ENCODE measurements at places on chromosomes 6 and 20.

DNA sequence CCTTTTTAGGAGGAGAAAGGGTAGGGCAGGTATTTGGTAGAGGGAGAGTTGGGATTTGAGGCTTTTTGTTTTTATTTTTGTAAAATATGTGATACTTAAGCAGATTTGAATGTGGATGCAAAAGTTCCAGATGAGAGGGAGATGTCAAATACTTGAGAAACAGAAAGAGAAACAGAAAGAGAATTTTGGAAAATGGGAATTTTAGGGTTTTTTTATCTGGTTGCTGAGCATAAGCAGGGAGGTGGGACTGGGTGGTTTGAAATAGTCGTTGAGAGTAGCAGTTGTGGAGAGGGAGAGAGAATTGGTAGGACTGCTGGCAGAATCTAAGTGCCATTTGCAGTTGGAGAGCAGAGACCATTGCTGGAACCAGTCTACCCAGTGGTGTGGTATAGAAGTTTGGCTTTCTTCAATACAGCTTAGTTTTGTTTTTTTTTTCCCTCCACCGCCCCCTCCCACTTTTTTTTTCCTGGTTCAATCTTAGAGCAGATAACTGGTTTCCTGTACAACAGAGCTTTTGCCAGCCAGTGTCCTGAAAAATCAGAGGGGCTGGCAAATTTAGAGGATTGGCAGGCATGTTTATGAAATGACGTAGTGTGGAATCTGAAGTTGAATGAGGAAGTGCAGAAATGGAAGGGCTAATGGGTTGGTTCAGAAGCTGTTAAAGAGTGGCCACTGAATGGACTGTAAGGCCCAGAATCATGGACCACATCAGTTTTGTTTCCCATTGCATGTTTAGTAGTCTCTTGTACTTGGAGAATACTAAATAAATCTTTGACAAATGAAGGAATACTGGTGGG lies 68.7 kb downstream of the ATRN start:
- DNase-seq = no peak

DNA sequence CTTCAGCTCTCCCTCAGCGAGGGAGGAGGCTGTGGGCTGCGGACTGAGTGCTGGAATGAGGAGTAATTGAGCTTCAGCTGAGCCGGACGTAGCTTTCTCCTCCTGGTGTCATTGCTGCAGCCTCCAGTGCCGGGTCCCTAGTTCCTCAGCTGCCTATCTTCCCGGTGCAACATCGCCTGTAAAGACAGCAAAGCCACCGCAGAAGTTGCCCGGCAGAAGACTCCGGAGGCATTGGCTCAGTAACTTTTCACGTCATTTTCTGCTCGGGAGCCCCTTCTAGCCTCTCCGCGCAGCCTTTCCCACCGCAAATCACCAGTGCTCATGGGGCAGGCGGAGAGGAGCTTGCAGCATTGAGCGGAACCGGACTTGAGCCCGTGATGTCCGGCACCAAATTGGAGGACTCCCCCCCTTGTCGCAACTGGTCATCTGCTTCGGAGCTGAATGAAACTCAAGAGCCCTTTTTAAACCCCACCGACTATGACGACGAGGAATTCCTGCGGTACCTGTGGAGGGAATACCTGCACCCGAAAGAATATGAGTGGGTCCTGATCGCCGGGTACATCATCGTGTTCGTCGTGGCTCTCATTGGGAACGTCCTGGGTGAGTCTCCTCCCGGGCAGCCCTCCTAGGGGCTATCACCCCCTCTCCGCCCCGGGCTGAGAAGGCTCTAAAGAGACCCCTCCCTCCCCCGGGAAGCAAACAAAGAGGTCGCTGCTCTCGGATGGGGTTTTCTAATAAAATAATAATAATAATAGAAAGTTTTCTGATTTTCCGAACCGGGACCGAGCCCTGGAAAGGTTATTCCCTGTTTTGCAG lies at the start of gene HCRTR2:
TSS of gene HCRTR2 (plus strand) at position 305 of the 816 bp plus-strand sequence. CDS start at position 378, 73 bp downstream.
- DNase-seq = no peak

DNA sequence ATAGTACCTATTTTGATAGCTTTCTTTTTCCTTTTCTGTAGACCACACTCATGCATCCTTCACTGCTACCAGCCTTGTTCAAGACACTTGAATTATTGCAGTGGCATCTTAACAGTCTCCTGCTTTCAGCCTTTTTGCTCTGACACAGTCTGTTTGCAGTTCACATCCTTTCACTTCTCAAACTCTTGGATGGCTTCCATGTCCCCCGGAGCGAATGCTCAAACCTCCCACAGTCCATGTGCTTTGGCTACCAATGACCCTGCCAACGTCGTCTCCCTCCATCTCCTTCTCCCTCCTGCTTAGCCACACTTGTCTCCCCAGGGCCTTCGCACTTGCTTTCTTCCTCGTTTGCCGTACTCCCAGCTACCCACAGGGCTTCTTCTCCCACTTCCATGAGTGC lies 270.0 kb upstream of the ZFP64 start:
- DNase-seq = no peak

DNA sequence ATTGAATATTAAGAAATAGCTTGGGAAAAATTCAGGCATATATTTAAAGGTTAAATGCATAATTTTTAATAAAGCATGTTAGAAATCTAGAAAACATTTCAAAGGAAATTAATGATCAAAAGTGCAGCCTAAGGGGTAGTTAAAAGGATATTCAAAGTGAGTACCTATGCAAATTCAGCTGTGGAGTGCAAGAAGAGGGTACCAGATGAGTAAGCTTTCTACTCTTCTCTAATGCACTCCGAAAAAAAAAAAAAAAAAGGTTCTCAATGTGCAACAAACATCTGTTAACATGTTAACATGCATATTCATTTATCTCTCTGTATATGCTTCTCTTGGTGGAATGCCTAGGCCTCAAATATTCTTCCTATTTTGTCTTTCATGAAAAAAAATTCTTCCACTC lies 32.0 kb upstream of the KATNA1 start:
- no peak for DNase-seq

DNA sequence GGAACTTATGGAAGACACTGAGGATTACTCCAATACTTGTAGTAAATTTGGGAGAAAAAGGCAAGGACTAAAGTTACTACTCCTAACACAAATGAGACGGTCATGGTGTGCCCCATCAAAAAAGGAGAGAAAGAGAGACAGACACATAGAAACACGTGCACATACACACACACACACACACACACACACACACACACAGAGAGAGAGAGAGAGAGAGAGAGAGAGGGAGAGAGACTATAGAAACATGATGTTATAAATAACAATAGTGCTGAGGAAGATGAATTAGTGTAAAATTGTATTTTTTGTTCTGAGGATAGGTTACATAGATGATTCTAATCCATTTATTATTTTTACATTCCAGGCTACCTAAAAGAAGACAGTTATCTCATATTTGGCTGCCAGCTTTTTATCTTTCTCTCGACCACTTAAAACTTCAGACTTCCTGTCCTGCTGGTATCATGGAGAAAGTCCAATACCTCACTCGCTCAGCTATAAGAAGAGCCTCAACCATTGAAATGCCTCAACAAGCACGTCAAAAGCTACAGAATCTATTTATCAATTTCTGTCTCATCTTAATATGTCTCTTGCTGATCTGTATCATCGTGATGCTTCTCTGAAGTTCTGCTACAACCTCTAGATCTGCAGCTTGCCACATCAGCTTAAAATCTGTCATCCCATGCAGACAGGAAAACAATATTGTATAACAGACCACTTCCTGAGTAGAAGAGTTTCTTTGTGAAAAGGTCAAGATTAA lies 10.5 kb downstream of the PLN start:
- DNase-seq = peak; percentile 85

DNA sequence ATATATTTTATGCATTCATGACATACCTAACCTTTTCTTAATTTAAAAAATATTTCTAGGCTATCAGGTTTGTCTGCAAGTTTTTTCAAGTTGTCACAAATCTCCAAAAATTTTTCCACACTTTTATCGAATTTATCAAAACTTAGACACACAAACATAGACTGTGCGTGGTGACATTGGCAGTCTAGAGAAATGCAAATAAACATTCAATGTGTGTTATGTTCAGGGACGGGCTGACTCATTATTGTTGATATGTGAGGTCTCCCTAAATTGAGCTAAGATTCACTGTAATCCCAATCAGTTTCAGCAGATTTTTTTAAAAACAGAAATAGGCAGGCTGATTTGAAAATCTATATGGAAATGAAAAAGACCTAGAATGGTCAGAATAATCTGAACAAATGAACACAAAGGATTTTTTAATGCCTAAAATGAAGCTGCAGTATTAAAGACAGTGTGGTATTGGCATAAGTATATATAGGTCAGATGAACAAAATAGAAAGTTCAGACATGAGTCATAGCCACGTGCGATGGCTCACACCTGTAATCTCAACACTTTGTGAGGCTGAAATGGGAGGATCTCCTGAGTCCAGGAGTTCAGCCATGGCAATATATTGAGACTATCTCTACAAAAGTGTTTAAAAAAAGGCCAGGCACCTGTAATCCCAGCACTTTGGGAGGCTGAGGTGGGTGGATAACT lies 19.2 kb downstream of the BLTP3A start:
- peak; percentile 14 for DNase-seq

- peak; percentile 34 for DNase-seq
These were observed 868 bp downstream of the SRSF3 start for GRCh38 chr6:36594816-36595643.

- no peak for DNase-seq
These were observed 2.4 kb downstream of the F13A1 start for GRCh38 chr6:6317825-6318733.

DNA sequence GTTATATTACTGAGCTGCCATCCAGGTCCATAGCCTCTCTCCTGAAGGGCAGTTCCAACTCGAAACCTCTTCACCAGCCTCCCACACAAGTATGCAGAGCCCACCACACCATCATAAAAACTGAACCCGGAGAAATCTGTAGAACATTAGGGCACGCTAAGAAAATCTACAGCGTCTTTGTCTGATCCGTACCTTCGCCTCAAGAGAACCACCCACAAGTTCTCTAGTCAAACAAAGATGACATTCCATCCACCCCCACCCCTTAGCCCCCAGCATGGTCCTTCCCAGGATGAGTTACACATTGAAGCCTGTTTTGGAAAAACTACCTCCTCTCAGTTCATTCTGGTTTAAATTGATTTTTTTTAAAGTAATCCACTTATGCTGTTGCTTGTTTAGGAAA lies 219.7 kb downstream of the ZMYND8 start:
- no peak for DNase-seq

DNA sequence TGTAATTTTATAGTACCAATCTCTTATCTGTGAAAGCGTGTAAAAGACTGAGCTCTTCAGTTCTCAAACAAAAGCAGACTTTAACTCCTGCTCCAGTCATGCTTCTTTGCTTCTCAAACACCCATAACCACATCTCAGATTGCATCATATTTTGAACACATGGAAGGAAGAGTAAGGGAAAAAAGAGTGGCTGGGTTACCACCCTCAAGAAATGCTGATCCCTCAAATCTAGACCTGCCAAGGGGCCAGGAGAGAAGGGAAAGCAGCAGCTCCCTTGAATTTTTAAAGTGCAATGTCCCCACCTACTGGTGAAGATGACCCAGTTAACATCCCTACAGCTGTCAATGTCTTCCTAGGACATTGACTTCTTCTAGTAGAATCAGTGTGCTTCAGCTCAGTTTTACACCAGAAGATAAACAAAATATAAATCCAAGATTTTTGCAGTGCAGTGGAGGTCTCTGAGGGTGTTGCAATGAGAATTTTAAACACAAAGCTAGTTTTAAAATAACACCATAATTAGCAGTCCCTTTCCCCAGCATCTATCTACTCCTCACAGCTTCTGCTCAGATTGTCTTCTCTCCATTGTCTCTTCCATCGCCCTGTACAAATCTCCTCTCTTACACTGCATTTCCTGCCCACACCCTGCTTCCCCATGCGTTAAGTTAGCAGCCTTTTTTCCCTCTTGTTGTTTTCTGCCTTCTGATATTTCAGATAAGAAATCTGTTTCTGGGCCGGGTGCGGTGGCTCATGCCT lies 22.6 kb upstream of the HLA-DQB2 start:
- DNase-seq = peak; percentile 50

DNA sequence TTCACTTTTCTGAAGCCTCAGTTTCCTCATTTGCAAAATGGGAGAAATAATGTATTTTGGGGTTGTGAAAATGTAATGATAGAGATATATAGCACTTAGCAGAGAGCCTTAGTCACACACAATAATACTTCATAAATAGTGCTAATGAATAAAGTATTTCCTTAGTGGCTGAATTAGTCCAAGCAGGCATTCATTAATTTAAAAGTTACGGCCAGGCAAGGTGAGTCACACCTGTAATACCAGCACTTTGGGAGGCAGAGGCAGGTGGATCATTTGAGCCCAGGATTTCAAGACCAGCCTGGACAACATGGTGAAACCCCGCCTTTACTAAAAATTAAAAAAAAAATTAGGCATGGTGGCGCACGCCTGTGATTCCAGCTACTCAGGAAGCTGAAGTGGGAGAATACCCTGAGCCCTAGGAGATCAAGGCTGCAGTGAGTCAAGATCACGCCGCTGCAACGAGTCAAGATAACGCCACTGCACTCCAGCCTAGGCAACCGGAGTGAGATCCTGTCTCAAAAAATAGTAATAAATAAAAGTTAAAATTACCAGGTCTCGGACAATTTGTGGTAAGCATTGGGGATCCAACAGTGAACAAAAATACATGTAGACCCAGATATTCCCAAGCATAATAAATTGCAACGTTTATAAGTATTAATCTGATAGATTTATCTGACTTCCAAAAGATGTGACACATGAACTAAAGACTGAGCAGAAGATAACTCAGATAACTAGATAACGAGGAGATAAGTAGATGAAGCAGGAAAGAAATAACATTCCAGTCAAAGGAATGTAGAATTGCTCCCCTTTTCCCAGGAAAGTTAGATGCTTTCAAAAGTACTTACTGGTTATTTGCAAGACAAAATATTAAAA lies 2.1 kb upstream of the IBTK start:
- DNase-seq = no peak

GRCh38 chr6:22343864-22344263 lies 47.0 kb upstream of the PRL start:
- DNase-seq = no peak

- no peak for DNase-seq
These were observed 103.4 kb upstream of the FOXA2 start for GRCh38 chr20:22687676-22688349.

DNA sequence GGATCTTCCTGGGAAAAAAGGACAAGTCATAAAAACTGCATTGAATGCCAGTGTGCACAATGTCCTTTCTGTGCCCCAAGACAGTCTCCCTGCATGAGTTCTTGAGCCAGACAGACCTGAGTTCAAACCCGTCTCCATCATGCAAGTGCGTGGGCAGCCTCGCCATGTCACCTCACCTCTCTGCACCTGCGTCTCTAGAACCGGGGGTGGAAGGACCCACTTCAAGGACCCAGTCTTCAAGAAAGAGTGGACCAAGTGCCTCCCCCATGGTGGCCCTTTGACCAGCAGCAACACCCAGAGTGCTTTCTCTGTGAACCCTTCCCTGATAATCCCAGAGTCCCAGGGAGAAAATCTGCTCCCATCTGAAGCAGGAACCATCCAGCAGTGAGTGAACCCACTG lies 23.5 kb upstream of the ANGPT4 start:
- DNase-seq = no peak

GRCh38 chr6:23537828-23538227 lies 588.2 kb upstream of the NRSN1 start:
- DNase-seq = no peak

DNA sequence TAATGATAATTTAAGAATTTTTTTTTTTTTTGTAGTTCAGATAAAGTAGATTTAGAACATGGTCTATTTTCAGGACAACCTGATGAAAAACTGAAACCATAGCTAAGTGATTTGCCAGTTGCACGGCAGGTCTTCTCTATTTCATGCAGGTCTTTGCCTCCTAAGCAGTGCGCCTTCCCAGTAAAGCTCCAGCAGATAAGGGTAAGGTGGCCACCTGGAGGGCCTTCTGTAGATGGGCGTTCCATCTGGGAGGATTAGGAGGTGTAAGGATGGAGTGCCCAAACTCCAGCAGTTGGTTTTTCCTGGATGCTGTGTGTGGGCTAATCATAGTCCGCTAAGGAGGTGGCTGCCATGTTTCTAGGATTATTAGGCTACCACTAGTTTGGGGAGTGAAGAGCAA lies 107.1 kb downstream of the ARID1B start:
- no peak for DNase-seq
